Activated CD4-positive, CD25-positive, alpha-beta regulatory T cell treated with anti-CD3 and anti-CD28 coated beads, Interleukin-2, amount 50 U/mL, for 24 hours (primary cell): ENCODE measurements at places on chromosomes 7 and 10.

- no peak for ATAC-seq
Measured at GRCh38 chr7:91344911-91345310, 80.7 kb downstream of the FZD1 start.

DNA sequence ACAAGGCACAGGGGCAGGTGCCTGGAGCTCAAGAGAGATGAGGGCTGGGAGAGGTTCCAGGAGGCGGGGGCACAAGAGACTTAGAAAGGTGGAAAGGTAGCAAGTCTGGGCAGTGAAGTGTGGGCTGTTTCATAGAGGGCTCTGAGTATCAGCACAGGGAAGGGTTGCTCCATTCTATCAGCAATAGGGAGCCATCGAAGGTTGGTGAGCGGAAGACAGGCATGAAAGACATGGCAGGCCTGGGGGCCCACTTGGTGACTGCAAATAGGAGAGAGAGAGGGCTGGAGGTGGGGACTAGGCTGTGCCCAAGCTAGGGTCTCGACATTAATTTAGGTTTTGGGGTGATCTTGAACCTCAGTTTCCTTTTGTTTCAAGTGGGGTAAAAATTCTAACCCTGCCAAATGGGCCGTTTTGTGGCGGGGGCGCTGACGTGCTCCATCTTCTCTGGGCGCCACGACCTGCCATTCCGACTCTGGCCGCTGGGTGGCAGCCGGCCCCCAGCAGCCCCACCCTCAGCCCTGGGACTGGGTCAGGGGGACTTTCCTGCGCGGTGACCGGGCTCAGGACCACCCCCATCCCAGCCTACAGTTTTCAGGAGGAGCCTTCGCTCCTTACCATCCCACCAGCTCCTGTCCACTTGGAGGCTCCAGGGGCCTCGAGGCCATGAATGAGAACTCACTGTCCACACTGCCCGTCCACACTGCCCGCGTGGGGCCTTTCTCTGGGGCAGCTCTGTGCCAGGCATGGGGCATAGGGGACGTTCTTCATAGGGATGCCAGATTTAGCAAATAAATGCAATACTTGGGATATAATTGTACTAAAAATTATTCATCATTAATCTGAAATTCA lies 37.2 kb upstream of the PCBD1 start:
- peak; percentile 55 for ATAC-seq

- ATAC-seq = no peak
Measured at GRCh38 chr10:130935128-130935439, 376.4 kb downstream of the TCERG1L start.

DNA sequence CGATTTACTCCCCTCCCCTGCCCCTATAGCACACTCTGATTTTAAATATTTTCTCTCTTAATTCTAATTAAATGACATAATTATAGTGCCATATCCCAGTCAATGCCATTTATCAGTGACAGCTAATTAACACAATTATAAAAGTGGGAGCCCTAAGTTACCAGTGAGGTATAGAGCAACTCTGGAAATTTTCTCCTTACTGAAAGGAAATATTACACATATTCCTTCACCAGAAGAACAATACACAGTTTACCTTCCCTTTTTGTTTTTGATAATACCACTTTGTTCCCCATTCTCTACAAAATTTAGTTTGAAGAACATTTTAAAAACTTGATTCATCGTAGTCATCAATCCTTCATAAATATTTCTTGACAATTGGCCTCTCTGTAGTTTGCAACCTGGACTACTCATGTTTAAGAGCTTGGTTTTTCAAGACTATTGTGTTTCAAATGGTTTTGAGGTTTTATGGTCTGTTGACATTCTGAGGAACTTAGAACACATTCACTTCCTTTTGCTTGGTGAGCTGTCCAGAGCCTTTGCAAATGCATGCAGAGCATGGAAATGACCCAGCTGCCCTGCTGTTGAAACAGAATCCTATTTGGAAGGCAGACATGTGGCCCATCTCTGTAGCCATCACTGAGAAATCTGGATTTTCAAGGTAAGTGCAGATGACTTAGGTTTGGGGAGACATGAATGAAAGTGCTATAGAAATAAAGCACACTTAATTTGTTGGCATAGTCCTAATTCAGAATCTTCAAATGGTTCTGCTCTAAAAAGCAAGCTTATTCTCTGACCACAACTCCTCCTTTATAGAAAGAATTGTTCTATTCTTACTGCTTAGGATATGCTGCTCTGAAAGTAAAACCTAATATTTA lies at the start of gene GPR141:
Gene GPR141, plus strand, starts transcription at position 521 of the 875 bp plus-strand sequence. CDS start 56,628 bp downstream, outside the sequence.
- ATAC-seq = no peak

DNA sequence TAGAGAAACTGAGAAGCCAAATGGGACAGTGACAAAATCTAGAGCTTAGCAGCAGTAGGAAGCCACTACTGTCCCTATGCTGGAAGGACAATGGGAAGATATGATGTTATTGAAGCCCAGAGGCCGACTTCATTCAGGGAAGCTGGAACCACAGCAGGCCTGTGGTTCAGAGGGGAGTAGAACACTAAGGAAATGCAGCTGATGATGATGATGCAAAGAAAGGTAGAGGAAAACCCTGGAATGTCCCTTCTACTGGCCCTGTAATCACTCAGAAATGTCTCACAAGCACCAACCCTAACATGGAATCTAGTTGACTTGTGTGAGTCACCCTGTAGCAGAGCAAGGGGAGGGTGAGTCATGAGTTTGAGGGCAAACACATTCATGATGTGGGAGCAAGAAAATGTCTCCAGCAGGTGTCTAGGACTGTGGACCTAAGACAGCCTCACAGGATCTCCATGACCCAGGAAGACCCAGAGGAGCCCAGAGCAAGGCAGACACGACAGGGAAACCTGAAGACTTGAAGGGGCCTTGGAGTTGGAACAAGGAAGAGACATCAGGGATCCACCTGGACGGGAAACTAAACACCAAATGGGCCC lies 37.0 kb upstream of the LRRC17 start:
- ATAC-seq = peak; percentile 90

DNA sequence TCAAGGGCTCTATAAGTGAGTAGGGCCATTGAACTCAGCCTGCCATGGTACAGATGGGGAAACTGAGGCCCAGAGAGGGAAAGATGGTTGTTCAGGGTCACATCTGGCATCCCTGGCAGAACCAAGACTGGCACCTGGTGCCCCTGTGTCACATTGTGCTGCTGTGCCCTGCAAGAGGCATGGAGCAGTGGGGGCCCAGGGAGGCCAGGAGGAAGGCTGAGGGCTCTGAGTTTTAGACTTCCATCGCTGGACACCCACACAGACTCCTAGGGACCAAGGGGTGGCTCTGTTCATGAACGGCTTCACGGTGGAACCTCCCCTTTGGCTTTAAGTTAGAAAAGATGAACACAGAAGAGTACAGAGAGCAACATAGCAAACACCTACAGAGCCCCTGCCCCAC lies 66.7 kb upstream of the AQP1 start:
- ATAC-seq = no peak
